ENCODE measurements at places on chromosomes 7 and 10.

DNA sequence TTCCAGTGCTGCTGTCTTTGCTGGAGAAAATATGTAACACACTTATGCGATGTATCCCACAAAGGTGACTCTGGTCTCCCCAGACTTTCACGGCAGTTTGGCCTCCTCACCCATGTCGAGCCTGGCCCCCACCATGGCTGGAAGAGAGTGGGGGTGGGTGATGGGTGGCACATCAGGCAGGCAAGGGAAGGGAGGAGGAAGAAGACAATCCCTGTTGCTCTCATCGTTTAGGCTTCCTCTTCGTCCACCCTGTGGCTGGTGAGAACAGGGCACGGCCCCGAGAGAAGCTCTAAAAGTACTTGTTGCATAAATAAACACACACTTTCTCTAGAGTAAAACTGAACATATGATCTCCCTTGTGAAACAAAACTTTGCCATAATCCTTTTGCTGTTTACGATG, 11.2 kb upstream of the NPS start:
- no peak for DNase-seq

- DNase-seq = no peak
Measured at GRCh38 chr7:30802812-30803211, 31.6 kb downstream of the MINDY4 start.

GRCh38 chr10:27997865-27998177, 1.1 kb downstream of the ODAD2 start:
- DNase-seq = no peak

DNA sequence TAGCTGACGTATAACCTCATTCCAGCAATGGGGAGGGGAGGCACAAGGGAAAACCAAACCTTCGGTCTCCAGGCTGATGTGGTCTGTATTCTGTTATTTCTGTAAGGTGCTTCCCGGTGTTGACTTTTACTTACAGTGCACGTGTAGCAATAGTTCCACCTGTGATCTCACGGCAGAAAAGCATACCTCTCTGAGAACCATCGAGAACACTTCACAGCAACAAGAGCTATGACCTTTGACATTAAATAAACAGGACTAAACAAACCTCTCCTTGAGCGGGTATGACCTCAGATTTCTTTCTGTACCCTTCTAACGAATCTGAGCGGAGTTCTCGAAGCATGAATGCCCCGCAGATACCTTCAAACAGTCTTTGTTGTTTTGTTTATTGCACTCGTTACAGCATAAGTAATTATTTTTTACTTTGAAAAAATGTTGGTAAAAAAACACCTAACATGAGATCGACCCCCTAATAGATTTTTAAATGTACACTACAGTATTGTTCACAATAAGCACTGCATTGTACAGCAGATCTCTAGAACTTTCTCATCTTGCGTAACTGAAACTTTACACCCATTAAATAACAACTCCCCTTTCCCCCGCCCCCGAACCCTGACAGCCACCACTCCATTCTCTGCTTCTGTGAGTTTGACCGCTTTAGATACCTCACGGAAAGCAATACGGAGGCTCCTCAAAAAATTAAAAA, 282.3 kb downstream of the GATA3 start:
- DNase-seq = no peak

- DNase-seq = peak; percentile 24
Measured at GRCh38 chr7:50837965-50838364, 55.3 kb upstream of the GRB10 start.

- no peak for DNase-seq
Measured at GRCh38 chr7:355568-355967, 65.6 kb downstream of the FOXL3 start.

DNA sequence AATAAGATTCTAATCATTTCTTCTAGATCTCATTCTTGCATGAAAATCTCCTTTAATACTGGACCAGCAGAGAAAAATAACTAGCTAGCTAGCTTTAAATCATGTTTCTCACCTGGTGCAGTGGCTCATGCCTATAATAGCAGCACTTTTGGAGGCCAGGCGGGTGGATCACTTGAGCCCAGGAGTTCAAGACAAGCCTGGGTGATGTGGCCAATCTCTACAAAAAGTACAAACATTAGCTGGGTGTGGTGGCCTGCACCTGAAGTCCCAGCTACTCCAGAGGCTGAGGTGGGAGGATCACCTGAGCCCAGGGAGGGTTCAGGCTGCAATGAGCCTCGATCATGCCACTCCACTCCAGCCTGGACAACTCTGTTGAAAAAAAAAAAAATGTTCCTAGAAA, 99.2 kb downstream of the BAMBI start:
- DNase-seq = no peak

GRCh38 chr10:43231523-43232078, 35.3 kb downstream of the RASGEF1A start:
- no peak for DNase-seq

GRCh38 chr7:38907766-38908165, 1.2 kb downstream of the VPS41 start:
- DNase-seq = no peak

GRCh38 chr7:141738592-141739013, 445 bp downstream of the SSBP1 start:
- no peak for DNase-seq

DNA sequence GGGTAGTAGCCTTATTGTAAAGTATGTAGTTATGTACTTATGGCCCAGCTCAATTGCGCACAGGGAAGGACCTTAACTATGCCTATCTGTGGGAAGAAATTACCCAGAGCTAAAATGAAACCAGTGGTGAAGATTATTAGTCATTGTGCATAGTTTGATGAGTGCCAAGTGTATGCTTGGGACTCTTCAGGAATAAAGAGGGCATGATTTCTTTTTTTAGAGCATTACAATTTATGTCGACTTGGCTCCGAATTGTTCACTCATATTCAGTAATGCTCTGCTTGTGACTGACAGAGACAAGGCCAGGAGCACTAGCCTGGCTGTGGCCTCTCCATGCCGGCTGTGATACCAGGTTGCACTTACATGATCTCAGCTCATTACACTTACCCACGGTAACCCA, 269.5 kb downstream of the TRIL start:
- peak; percentile 55 for DNase-seq

All from fibroblast of skin of abdomen (primary cell).